Effector memory CD4-positive, alpha-beta T cell (primary cell): ENCODE measurements at places on chromosomes 2 and 18.

DNA sequence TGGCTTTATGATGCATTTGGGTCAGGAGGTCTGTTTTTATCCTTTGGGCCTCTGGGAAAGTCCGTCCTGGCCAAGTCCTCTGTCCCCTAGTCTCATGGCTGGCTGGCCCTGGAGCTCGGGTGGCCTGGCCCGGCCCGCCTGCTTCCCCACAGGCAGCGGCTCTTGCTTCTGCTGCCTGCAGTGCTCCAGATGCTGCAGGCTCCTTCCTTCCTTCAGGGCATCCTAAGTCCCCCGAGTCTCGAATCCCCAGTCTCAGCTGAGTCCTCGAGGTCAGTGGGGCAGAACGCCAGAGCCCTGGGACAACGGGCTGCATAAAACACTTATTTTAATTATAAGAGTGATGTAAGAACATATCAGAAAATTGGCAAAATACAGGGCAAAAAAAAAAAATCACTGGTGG is 71.2 kb downstream of the HPCAL1 start:
- peaks cover 20% of the 10 kb centered on the region for H3K4me1 ChIP-seq
- no peak overlapping the region for H3K4me3 ChIP-seq
- H3K27ac ChIP-seq, result no peak overlapping the region
- H3K27me3 ChIP-seq, result no peaks in the 10 kb centered on the region
- no peak for DNase-seq
- peaks cover 3% of the 10 kb centered on the region for H3K36me3 ChIP-seq

DNA sequence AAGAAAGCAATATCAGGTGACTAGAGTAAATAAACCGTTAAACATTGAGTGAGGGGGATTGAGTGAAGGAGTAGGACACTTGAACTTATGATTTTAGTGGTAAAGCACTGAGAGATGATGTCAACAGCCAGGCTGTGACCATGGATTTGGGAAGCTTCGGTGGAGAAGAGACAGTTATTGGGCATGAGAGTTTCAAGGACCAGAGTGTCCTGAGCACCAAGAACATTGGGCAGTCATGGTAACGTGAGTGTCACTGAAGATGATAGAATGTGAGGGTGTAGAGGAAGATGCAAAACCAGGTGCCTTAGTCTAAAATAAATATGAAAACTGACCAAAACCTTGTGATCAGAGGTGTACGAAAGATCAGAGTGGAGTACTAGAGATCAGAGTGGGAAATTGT is 248.1 kb downstream of the ASXL3 start:
- DNase-seq, result no peak
- H3K4me1 ChIP-seq, result no peaks in the 10 kb centered on the region
- no peaks in the 10 kb centered on the region for H3K27me3 ChIP-seq
- H3K4me3 ChIP-seq, result no peak overlapping the region

DNA sequence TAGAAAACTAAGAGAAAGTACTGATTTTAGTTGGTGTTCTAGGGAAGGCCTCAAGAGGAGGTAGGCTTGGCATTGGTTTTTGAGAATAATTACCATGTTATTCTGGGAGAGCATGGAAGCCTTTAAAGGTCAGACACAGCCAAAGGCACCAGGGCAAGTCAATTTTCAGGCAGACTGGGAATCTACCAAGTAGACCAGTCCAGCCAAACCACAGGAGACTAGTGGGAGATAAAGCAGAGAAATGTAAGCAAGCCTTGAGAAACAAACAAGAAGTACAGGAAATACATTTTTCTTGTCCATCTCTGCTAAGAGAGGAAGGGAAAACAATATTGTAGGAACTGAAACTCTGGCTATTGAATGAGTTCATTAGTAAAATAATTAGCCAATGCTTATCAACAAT is 5.5 kb upstream of the CCDC68 start:
- no peaks in the 10 kb centered on the region for H3K36me3 ChIP-seq
- no peak overlapping the region for H3K4me3 ChIP-seq
- peaks cover 2% of the 10 kb centered on the region for H3K27me3 ChIP-seq

DNA sequence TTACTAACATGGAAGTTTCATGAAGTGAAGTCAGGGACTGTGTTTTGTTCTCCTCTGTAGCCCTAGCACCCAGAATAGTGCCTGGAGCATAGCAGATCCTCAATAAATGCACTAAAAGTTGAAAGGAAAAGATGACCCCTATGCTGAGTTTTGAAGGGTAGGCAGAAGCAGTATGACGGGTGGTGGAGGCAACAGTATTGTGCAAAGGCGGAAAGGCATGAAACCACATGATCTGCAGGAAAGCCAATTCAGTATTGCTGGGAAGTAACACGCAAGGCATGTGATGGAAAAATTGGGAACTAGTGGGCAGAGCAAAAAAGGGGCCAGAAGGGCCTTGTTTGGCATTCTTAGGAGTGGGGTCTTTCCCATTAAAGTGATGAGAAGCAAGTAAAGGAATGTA is 23.1 kb downstream of the DTNB start:
- H3K27me3 ChIP-seq, result no peaks in the 10 kb centered on the region
- H3K4me3 ChIP-seq, result no peak overlapping the region
- no peak overlapping the region for H3K27ac ChIP-seq
- DNase-seq, result no peak
- H3K36me3 ChIP-seq, result peaks cover 15% of the 10 kb centered on the region

DNA sequence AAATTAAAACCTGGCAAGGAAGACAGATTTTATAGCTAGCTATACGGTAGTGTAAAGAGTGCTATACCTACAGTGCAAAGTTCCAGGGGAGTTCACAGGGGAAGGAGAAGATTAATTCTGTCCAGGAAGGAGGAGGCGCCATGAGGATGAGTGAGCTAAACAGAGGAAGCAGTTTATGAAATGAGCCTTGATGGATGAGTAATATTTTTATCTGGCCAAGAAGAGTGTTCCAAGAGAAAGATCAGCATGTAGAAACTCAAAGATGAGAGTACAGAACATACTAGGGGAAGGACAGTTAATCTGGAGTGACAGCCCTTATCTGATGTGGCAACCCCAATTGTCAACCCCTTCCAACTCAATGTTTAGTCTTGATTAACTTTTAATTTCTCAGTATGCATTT is 54.8 kb downstream of the CDH20 start:
- no peaks in the 10 kb centered on the region for H3K4me1 ChIP-seq
- H3K4me3 ChIP-seq, result no peak overlapping the region
- no peak overlapping the region for H3K27ac ChIP-seq
- no peak for DNase-seq

- H3K4me1 ChIP-seq, result peaks cover 29% of the 10 kb centered on the region
- no peak overlapping the region for H3K27ac ChIP-seq
- DNase-seq, result no peak
- no peaks in the 10 kb centered on the region for H3K27me3 ChIP-seq
- H3K4me3 ChIP-seq, result no peak overlapping the region
These were observed 114.2 kb upstream of the EPC2 start for GRCh38 chr2:148530350-148530749.

GRCh38 chr2:189409647-189410046 is 31.6 kb upstream of the WDR75 start:
- H3K4me1 ChIP-seq, result peaks cover 3% of the 10 kb centered on the region
- no peaks in the 10 kb centered on the region for H3K36me3 ChIP-seq
- no peaks in the 10 kb centered on the region for H3K27me3 ChIP-seq
- no peak for DNase-seq

GRCh38 chr18:54416436-54416835 is 58.7 kb downstream of the C18orf54 start:
- H3K4me3 ChIP-seq, result no peak overlapping the region
- H3K4me1 ChIP-seq, result no peaks in the 10 kb centered on the region
- DNase-seq, result no peak

- H3K27me3 ChIP-seq, result no peaks in the 10 kb centered on the region
- no peak overlapping the region for H3K4me3 ChIP-seq
- no peak overlapping the region for H3K27ac ChIP-seq
- DNase-seq, result no peak
- peaks cover 9% of the 10 kb centered on the region for H3K36me3 ChIP-seq
These were observed 75.8 kb downstream of the KIDINS220 start for GRCh38 chr2:8761529-8762164.

- H3K27ac ChIP-seq, result no peak overlapping the region
- H3K27me3 ChIP-seq, result no peaks in the 10 kb centered on the region
- no peak overlapping the region for H3K4me3 ChIP-seq
These were observed 189.2 kb downstream of the SMAD7 start for GRCh38 chr18:48761582-48761981.

GRCh38 chr18:23908827-23909226 is 105.7 kb upstream of the TTC39C start:
- H3K4me1 ChIP-seq, result no peaks in the 10 kb centered on the region
- no peak overlapping the region for H3K27ac ChIP-seq
- H3K36me3 ChIP-seq, result no peaks in the 10 kb centered on the region
- no peak overlapping the region for H3K4me3 ChIP-seq

DNA sequence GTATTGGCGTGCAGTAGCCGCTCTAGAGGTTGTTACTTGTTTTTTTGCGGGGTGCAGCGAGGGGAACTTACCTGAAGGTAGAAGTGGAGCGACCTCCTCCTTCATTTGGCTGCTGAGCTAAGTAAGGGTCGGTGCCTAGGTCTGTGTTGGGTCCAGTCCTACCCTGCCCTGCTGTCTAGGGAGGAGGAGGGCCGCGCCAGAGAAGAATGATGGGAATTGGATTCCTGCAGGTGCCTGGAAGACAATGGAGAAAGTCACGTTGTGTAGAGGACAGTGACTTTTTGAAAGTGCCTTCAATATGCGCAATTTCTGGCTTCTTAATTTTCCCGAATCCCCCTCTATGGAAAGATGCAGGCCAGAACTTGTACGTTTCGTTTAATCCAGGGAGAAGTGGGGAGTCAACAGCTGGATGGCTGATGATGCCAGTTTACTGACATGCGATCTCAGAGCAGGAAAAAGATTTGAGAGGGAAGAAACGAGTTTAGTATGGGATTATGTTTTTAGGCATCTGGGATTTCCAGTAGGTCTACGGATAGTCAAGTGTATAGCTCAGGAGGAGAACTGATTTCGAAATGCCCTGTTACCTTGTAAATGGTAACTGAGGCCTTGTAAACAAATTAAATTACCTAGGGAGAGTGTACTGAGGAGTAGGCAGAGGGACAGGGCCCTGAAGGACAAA is 653 bp downstream of the MRPS9 start:
- no peaks in the 10 kb centered on the region for H3K27me3 ChIP-seq
- H3K36me3 ChIP-seq, result no peaks in the 10 kb centered on the region
- DNase-seq, result no peak
- H3K4me3 ChIP-seq, result peak overlapping the region; percentile 90
- peaks cover 5% of the 10 kb centered on the region for H3K4me1 ChIP-seq
- H3K27ac ChIP-seq, result peak overlapping the region; percentile 79

GRCh38 chr2:135875491-135876065 is 665 bp downstream of the MCM6 start:
- H3K27me3 ChIP-seq, result no peaks in the 10 kb centered on the region
- peaks cover 10% of the 10 kb centered on the region for H3K4me1 ChIP-seq
- DNase-seq, result peak; percentile 64
- peak overlapping the region; percentile 83 for H3K4me3 ChIP-seq
- H3K27ac ChIP-seq, result peak overlapping the region; percentile 86
- H3K36me3 ChIP-seq, result peaks cover 4% of the 10 kb centered on the region

GRCh38 chr2:29447513-29447912 is 332.3 kb downstream of the CLIP4 start:
- no peaks in the 10 kb centered on the region for H3K4me1 ChIP-seq
- no peaks in the 10 kb centered on the region for H3K27me3 ChIP-seq
- no peak overlapping the region for H3K4me3 ChIP-seq
- no peaks in the 10 kb centered on the region for H3K36me3 ChIP-seq

DNA sequence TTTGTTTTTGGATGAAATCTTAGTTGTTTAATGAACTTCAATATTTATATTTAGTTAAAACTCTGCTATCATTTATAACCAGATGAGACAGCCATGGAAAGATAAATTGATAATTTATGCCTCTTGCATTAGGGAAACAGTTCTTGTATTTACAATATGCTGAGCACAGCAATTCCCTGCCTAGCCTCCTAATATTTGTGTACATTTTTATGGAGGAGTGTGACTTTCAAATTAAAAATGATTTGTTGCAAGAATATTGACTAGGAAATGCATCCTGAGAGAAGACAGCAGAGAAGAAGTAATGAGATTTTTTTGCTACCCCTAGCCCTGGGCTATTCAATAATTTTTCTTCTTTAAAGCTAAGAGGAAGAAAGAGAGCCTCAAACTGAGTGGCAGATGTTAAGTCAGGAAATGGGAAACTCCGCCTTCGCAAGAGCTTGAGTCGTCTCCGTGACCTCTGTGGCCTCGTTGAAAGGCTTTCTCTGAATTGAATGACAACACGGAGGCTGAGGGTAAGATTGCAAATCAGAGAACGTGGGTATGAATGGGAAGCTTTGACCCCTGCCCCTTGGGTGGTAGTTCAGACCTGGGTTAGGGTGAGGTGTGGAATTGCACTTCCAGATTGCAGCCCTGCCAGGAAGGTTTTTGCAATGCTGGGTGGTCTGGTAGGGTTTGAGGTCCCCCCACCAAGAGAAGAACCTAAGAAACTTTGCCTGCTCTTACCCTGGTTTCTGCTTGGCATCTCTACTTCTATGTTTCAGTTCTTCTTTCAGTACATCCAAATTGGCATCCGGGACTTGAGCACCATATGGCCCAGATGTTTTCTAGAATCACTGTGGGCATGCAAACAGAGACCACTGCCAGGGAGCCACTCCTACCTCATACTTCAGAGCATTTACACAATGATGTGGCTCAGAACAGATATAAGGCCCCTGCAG is 210.3 kb upstream of the RBMS1 start:
- no peaks in the 10 kb centered on the region for H3K36me3 ChIP-seq
- peaks cover 5% of the 10 kb centered on the region for H3K4me1 ChIP-seq
- H3K27me3 ChIP-seq, result no peaks in the 10 kb centered on the region
- no peak overlapping the region for H3K4me3 ChIP-seq
- no peak overlapping the region for H3K27ac ChIP-seq

- H3K4me1 ChIP-seq, result no peaks in the 10 kb centered on the region
- H3K27me3 ChIP-seq, result no peaks in the 10 kb centered on the region
- H3K27ac ChIP-seq, result no peak overlapping the region
- H3K4me3 ChIP-seq, result no peak overlapping the region
These were observed 6.4 kb upstream of the PIK3C3 start for GRCh38 chr18:41948544-41949110.

GRCh38 chr2:121849236-121849635 is 93.8 kb downstream of the TSN start:
- DNase-seq, result no peak
- H3K4me1 ChIP-seq, result no peaks in the 10 kb centered on the region
- H3K36me3 ChIP-seq, result no peaks in the 10 kb centered on the region
- H3K27ac ChIP-seq, result no peak overlapping the region

- no peak overlapping the region for H3K4me3 ChIP-seq
- no peak overlapping the region for H3K27ac ChIP-seq
- H3K4me1 ChIP-seq, result no peaks in the 10 kb centered on the region
- no peak for DNase-seq
- H3K27me3 ChIP-seq, result no peaks in the 10 kb centered on the region
These were observed 79.4 kb upstream of the ARHGAP28 start for GRCh38 chr18:6650127-6650507.

GRCh38 chr2:24763843-24764242 is 29.3 kb downstream of the PTRHD1 start:
- peaks cover 22% of the 10 kb centered on the region for H3K36me3 ChIP-seq
- no peak for DNase-seq

GRCh38 chr2:156573710-156574109 is 137.5 kb downstream of the GPD2 start:
- no peaks in the 10 kb centered on the region for H3K4me1 ChIP-seq
- H3K4me3 ChIP-seq, result no peak overlapping the region
- H3K27me3 ChIP-seq, result no peaks in the 10 kb centered on the region
- DNase-seq, result no peak
